ENCODE measurements at places on chromosomes 7 and 10. TPM values are rescaled to one million over a fixed set of nuclear protein-coding genes. Genes with fewer than 3 reads are reported as not detected.

IL6 gene
- total RNA-seq, result 9.5 TPM

TMEM60 gene
- 37.7 TPM for total RNA-seq

SPDYE1 gene
- total RNA-seq, result not detected

SPRN gene
- total RNA-seq, result 0.89 TPM

TUBB8 gene
- total RNA-seq, result not detected

TRIM74 gene
- total RNA-seq, result not detected

PLEKHS1 gene
- not detected for total RNA-seq

FAM25C gene
- total RNA-seq, result not detected

RBM20 gene
- total RNA-seq, result under 0.01 TPM

MOGAT3 gene
- not detected for total RNA-seq

PRKRIP1 gene
- 10.1 TPM for total RNA-seq

OR13A1 gene
- not detected for total RNA-seq

ARPC1A gene
- total RNA-seq, result 281 TPM

FAM25G gene
- total RNA-seq, result not detected

MRLN gene
- total RNA-seq, result not detected

CYP3A7 gene
- not detected for total RNA-seq

SFMBT2 gene
- 0.86 TPM for total RNA-seq

TEX36 gene
- total RNA-seq, result not detected

PCLO gene
- total RNA-seq, result 2.9 TPM

CDK5 gene
- 19.3 TPM for total RNA-seq

MKI67 gene
- total RNA-seq, result 23.7 TPM

DMBT1 gene
- total RNA-seq, result not detected

SPAM1 gene
- total RNA-seq, result not detected

LBX1 gene
- total RNA-seq, result not detected

ZPBP gene
- total RNA-seq, result not detected

LRRN3 gene
- total RNA-seq, result 4.1 TPM

VIPR2 gene
- not detected for total RNA-seq

ZNF727 gene
- not detected for total RNA-seq

CUBN gene
- 0.35 TPM for total RNA-seq

UPK3BL1 gene
- total RNA-seq, result 31.4 TPM

TACC2 gene
- 9.5 TPM for total RNA-seq

LEP gene
- not detected for total RNA-seq

NXPH1 gene
- total RNA-seq, result not detected

ZNF503 gene
- 12.4 TPM for total RNA-seq

All from myometrial cell (primary cell).